ENCODE measurements at places on chromosomes 6 and 20.

GRCh38 chr6:161003336-161003735 lies 11.8 kb downstream of the MAP3K4 start:
- no peak for DNase-seq

GRCh38 chr6:26195376-26195923 lies 108.2 kb downstream of the HFE start:
- DNase-seq: no peak

- no peak for DNase-seq
Observed at GRCh38 chr20:40081653-40082052, 607.4 kb downstream of the MAFB start.

GRCh38 chr20:15138548-15139126 lies 801.2 kb upstream of the FLRT3 start:
- no peak for DNase-seq

- no peak for DNase-seq
Observed at GRCh38 chr6:39731565-39731964, 6.4 kb upstream of the KIF6 start.

GRCh38 chr6:78709021-78709420 lies 158.3 kb upstream of the IRAK1BP1 start:
- DNase-seq: no peak

GRCh38 chr20:35039846-35040489 lies 52.6 kb downstream of the TRPC4AP start:
- DNase-seq: no peak

All from stimulated activated CD8-positive, alpha-beta memory T cell treated with anti-CD3 and anti-CD28 coated beads, Interleukin-15, amount 100 ng/mL, for 24 hours (primary cell).